ENCODE measurements at places on chromosomes 2 and 18.

DNA sequence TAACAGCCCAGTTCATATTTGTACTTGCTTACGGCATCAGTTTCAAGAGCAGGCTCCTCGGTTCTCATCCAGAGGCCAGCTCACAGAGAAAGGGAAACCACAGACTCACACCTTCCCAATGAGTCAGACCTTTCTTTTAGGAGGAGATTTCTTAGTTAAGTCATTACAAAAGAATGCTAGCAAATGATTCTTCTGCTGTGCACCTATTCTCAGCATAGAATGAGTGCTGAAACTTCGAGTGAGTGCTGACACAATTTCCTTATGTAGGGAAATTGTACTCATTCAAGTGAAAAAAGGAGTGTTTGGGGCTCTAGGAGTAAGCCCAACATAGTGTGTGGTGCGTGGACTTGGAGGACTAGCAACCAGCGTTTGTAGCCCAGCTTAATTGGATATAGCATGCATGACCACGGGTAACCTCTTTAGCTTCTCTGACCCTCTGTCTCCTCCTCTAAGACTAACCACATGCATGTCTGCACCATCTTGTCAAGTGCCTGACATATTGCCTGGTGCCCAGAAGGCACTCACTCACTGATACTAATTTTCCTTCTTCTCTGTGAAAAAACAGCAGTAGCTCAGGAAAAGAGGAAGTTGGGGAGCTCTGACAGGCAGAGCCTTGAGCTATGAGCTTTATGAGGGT lies 87.0 kb downstream of the ALPK2 start:
- DNase-seq = peak; percentile 18

DNA sequence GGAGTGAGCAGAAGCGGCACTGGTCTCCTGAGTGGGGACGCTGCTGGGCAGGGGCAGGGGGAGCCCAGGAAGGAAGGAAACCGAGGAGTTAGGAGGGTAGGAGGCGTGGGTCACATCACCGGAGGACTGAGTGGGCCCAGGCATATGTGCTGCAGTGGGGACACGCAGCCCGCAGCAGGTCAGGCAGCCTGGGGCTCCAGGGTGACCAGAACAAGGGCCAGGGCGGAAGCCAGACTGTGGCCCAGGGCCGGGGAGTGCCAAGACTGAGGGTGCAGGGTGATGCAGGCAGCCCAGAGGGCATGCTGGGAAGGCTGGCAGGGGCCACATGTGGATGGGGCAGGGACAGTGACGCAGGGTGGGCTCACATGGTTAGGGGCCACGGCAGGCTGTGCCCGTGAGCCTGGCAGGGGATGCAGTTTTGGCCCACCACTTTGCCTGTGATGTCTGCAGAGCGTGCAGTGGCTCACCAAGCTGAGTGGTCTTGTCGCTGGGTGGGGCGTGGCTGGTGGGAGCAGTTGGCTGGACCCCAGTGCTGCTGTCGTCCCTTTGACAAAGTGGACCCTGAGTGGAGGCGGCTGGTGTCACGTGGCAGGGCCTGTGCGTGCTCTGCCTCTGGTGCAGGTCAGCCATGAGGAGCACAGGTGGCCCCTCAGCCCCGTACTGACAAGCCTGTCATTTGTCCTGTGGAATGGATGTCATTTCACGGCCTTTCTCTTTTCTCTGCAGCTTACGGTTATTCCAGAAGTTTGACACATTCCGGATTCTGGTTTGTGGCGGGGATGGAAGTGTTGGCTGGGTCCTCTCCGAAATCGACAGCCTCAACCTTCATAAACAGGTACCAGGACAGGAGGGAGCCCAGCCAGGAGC lies 87.1 kb downstream of the DGKD start:
- DNase-seq = no peak

- no peak for DNase-seq
Observed at GRCh38 chr2:31246184-31246852, 12.4 kb downstream of the EHD3 start.

DNA sequence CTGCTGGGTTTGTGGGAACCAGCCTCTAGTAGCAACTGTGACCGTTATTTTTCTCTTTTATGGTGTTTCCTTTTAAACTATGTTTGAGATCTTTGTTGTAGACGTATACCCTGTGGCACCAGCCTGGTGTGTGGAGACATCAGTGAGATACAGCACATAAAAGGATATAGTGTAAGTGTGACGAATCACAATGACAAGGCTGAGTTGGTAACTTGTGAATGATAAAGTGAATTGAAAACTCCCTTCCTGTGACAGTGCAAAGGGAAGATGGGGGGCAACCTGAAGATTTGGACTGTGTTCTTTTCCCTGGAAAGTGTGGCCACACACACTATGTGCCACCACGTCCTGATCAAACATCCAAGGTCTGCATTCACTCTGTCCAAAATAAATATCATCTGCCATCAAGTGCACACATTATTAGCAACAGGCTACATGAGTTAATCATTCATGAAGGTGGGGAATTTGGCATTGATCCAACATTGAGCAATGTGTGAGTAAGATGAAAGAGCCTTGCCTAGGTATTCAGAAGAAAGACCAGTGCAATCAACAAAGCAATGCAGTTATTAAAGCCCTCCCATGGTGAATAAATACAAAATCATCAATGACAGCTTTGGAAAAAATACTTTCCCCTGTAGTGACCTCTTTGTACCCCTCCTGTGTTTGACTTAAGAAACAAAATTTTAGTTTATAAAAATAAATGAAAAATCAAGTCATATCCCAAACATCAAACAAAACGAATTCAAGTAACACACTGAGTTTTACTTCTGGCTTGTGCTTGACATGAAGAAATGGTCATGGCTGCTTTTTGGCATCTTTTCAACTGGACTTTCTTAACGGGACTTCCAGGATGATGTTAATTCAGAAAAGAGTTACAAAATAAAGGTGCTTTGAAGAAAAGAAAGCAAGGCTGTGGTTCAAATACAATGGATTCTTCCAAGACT lies 1280.5 kb upstream of the ZEB2 start:
- DNase-seq = no peak

DNA sequence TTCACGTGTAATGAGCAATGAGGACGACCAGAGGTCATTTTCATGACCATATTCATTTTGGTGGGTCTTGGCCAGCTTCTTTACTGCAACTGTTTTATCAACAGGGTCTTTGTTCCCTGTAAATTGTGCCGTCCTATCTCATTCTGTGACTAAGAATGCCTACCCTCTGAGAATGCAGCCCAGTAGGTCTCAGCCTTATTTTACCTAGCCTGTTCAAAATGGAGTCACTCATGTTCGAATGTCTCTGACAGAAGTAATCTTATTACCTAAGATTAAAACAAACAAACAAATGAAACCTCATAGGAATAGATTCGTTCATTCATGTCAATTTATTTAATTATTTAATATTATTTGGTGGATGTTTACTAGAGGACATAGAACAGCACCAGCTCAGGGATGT lies 714.8 kb downstream of the ADCYAP1 start:
- DNase-seq = no peak

GRCh38 chr2:81148323-81148722 lies 843.8 kb upstream of the LRRTM1 start:
- DNase-seq = no peak

DNA sequence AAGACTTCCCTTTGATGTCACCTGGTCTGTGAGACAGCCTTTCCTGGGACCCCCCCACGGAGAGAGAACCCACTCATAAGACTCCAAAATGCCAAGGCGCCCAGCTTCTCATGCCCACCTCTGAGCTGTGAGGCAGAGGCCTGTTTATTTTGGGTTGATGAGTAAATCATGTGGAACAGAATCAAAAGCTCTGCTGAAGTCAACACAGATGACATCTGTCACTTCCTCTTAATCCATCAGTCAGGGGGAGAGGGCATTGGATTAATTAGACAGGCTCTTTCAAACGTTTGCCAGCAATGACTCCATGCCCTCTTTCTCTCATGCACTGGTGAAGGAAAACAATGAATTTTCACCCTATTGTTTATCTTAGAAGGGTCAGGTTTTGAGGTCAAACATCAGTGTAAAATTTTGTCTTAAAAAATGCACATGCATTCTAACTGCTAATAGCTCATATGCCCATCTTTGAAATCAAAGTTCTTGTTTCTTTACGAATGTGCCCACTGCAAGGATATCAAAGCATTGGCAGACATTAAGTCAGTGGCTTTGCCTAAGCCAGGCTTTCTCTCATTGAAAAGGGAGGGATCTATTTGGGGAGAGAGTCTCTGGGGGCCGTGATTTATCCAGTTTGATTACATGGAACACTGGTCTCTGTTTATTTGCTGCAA lies 184.1 kb downstream of the ACKR3 start:
- no peak for DNase-seq

GRCh38 chr2:71787476-71788185 lies 334.3 kb downstream of the DYSF start:
- no peak for DNase-seq

DNA sequence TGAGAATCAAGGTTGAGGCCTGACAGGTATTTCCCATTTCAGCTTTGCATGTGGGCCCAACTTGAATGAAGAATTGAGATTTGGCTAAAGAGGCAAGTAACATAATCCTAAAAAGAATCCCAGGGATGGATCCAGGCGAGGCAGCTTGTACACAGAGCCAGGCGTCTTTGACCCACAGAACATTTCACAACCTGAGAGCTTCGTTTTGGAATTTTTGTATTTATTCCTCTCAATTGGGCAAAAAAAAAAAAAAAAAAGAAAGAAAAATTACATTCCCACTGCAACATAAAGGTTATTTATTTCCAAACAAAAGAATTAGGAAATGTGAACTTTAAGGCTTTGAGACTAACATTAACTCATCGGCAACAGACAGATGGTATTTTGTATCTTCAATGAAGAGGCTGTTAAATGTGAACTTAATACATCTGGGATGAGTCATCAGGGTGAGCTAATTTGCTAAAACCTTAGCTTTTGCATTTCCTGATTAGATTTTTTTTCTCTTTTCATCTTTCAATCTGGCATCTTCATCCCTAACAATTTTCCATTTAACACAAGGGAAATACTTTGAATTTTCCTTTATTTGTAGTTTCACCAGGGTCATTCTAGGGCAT lies 478.5 kb upstream of the TNP1 start:
- DNase-seq = no peak

GRCh38 chr2:207503234-207503633 lies 26.5 kb upstream of the CREB1 start:
- no peak for DNase-seq

GRCh38 chr18:12770469-12771219 lies 67.8 kb downstream of the PSMG2 start:
- no peak for DNase-seq

DNA sequence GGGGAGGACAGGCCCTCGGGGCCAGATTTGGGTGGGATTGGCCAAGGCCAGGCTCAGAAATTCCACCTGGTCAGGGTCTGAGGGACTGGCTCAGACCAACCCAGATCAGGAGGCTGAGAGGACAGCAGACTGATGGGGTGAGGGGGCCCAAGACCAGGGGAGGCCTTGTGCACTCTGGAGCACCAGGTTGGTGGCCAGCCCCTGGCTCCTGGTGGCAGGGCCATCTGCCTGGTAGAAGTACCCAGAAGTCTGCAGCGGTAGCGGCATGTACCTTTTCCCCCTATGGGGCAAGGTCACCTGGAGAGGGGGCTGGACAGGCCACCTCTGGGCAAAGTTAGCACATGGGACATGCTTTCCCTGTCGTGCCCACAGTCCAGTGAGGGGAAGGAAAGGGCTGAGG lies 21.2 kb upstream of the ODC1 start:
- no peak for DNase-seq

GRCh38 chr2:16548036-16548435 lies 117.6 kb downstream of the CYRIA start:
- no peak for DNase-seq

DNA sequence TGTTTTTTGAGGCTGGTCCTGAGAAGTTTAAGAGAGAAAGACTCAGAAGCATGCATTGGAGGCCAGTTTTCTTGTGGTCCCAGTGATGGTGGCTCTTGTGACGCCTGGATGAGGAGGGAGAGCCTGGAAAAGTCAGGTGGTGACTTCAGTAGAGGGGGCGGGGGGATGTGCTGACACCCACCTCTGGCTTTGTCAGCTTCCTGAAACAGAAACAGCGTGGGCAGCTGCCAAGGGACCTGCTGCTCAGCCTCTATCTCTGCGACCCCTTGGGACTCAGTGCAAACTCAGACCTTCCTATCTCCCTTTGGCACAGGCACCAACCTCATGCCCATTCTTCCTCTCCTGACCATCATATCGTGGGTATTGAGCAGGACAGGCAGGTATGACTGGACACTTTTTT lies 6.4 kb downstream of the TGFBRAP1 start:
- no peak for DNase-seq

- DNase-seq = no peak
Observed at GRCh38 chr18:5972298-5972697, 77.0 kb upstream of the TMEM200C start.

- DNase-seq = no peak
Observed at GRCh38 chr18:32086881-32087280, 4.8 kb upstream of the RNF138 start.

DNA sequence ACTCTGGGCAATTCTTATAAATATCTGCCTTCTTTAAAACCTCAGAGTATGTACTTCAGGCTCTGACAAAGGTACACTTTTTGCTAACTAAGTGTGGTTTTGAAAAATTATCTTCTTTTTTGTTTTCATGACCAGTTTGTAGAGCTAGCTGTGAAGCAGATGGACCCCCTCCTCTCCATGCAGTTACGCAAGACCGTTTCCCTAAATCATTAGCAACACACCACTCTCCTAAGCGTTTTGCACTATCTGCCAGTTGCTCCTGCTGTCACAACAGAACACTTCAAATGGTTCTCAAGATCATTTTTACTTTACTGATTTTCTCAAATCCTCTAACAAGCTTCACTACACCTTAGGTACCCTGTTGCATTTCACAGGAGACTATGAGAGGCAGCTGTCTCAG lies 53.3 kb downstream of the GULP1 start:
- no peak for DNase-seq

DNA sequence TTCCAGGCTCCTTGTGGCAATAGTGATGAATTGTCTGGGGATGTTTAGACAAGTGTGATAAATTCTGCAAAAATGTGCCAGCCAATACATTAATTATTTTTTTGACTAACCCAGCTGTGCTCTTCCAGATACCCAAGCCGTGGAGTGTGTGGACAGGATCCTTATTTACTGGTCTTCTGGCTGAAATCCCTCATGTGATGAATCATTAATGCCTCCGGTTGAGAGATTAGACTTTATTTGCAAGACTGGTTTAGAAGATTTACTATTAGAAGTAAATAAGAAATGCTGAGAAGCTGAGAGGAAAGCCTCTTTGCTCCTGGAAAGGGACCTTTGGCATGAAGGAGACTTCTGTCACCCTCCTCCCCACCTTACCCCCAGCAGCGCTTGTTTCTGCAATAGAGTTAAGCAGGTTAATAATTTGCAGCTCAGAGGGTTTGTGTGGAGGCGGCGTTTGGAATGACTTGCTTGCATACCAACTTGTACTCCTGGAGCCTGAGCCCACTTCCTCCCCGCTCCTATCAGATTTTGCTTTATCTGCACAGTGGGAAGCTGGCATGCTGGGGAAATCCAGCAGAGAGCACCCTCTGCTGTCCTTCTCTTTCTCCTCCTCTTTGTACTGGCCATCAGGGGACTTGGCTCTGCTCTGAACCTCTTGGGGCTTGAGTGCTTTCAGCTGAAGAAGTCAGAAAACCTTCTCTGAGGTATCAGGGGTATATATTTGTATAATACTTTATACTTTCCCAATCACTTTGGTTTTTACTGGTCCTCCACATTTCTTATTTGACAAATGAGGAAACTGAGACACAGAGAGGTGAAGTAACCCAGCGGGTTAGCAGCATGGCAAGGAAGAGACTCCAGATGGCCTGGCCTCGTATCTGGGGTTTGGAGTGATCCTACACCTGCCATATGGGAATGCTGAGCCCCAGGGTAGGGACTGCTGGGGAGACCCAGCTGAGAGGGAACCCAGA lies 16.3 kb downstream of the SLC3A1 start:
- DNase-seq = no peak

- no peak for DNase-seq
Observed at GRCh38 chr2:10034333-10035052, 8.9 kb upstream of the KLF11 start.

GRCh38 chr2:68734176-68734575 lies 435 bp upstream of the ARHGAP25 start:
- no peak for DNase-seq
